ENCODE measurements at places on chromosomes 11 and 22.

- DNase-seq, result no peak
Measured at GRCh38 chr11:20311444-20311843, 52.1 kb upstream of the HTATIP2 start.

DNA sequence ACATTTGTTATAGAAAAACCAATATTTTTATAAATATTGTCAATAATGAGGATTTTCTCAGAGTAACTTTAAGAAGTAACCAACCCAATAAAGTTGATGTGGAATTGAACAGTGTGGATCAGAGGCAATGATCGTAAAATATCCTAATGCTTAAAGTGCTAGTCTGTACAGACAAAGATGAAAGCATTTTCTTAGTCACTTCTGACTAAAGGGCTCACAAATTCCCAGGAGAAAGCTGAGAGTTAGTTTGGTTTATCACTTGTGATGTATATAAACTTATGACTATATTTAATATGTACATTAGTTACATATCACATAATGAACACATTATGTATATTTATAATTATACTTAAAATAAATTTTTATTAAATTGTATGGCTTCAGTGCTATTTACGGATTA, 25.4 kb upstream of the DDI1 start:
- no peak for DNase-seq

- DNase-seq, result peak; percentile 41
Measured at GRCh38 chr11:117610901-117611300, 186.1 kb downstream of the DSCAML1 start.

GRCh38 chr11:128588093-128588492, 735 bp upstream of the ETS1 start:
- no peak for DNase-seq

DNA sequence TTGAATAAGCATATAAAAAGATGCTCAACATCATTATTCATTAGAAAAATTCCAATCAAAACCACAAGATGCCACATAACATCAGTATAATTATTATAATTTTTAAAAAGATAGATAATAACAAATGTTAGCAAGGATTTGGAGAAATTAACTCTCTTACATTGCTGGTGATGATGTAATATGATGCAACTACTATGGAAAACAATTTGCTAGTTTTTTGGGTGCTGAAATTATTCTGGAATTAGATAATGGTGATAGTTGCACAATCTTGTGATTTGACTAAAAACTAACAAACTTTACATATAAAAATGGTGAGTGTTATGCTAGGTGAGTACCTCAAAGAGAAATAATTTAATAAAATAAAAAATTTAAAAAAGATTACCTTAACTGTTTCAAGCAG, 412.2 kb downstream of the LRRC4C start:
- no peak for DNase-seq

GRCh38 chr22:20787746-20788626, 14.1 kb downstream of the SERPIND1 start:
- DNase-seq, result no peak

- no peak for DNase-seq
Measured at GRCh38 chr11:120172054-120172911, 34.4 kb upstream of the TRIM29 start.

GRCh38 chr22:24394254-24394653, 33.1 kb upstream of the ADORA2A start:
- no peak for DNase-seq

GRCh38 chr22:20234760-20235388, 33.2 kb downstream of the RTN4R start:
- DNase-seq, result no peak

GRCh38 chr22:37521236-37521739, 2.1 kb upstream of the CARD10 start:
- no peak for DNase-seq

GRCh38 chr11:85052636-85053035, 574.5 kb downstream of the DLG2 start:
- no peak for DNase-seq

GRCh38 chr22:30056015-30056414, 24.2 kb upstream of the HORMAD2 start:
- DNase-seq, result no peak

Data from NCI-H2081 treated with DMSO at 0.1 percent for 48 hours (cell line).